NCI-H1092 (cell line): ENCODE measurements at places on chromosomes 5 and 9.

GRCh38 chr5:150139334-150139733 lies 16.3 kb downstream of the PDGFRB start:
- no peak for DNase-seq

- no peak for DNase-seq
These were observed 79.9 kb downstream of the OLFM1 start for GRCh38 chr9:135167356-135167755.

DNA sequence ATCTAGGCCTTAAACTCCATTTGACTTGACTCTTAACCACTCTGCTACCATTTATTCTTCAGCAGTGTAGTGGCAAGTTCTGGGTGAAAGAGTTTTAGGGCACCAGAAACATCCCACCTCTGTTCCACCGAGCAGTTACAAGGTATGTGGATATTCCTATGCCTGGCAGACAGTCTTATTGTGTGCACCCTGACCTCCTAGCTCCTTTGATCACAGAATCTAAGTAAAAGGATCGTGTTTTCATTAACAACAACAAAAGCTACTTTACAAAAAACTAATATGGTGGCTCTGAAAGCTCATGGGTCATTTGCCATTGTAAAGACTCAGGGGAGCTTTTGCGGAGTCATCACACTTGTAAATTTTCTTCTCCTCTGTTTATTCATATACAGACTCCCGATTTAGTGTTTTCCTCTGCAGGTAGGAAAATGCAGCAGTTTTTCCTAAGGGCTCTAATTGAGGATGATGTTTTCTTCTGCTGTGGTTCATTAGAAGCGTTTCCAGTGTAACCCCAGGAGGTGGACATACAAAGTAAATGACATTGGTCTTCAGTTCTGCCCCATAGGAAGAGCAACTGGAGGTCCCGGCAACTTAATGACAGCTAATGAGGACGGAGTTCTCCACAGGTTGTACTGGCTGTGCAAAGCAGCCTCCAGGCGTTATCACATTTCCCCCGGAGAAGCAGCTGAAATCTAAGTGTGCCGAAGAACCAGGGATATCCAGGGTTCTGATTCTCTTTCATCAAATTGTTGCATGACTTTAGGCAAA lies 78.2 kb downstream of the ATP10B start:
- DNase-seq: no peak

- no peak for DNase-seq
These were observed 89.2 kb upstream of the PRLR start for GRCh38 chr5:35319333-35320002.

- no peak for DNase-seq
These were observed 43.9 kb upstream of the ORM1 start for GRCh38 chr9:114278881-114279570.

GRCh38 chr5:80483636-80484232 lies 4.2 kb upstream of the FAM151B start:
- no peak for DNase-seq

GRCh38 chr5:101326766-101327165 lies 423.7 kb upstream of the ST8SIA4 start:
- DNase-seq: no peak

DNA sequence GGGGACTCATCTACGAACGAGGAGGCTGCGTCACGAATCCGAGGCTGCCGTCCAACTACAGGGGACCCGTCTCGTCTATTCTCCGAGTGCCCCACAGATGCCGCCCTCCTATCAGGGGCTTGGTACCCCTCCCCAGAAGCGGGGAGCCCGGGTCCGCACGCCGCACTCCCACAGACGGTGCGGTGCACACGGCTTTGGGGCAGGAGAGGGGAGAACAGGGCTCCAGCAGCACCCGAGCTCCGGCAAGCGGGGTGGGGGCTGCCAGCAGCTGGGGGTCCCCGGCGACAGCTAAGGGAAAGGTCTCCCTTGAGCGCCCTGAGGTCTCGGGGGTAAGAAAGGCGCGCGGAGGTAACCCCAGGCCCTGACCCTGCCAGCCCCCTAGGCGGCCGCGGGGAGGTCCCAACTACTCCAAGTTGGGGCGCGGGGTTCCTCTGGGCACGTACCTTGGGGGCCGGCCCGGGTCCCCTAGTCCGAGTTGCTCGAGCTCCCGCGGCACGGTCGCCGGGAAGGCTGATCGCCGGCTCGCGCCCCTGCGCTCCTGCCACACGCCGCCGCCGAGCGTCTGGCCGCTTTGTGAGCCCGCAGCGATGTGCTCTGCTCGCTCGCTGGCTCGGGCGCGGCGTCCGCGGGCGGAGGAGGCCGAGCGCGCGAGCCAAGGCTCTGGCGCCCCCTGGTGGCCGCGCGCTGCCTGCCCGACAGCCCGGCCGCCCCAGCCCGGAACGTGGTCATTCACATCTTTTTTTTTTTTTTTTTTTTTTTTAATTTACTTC lies at the start of gene SPOCK1:
Gene SPOCK1, minus strand, starts transcription at position 591 of the 770 bp plus-strand sequence.
- DNase-seq: peak; percentile 51

DNA sequence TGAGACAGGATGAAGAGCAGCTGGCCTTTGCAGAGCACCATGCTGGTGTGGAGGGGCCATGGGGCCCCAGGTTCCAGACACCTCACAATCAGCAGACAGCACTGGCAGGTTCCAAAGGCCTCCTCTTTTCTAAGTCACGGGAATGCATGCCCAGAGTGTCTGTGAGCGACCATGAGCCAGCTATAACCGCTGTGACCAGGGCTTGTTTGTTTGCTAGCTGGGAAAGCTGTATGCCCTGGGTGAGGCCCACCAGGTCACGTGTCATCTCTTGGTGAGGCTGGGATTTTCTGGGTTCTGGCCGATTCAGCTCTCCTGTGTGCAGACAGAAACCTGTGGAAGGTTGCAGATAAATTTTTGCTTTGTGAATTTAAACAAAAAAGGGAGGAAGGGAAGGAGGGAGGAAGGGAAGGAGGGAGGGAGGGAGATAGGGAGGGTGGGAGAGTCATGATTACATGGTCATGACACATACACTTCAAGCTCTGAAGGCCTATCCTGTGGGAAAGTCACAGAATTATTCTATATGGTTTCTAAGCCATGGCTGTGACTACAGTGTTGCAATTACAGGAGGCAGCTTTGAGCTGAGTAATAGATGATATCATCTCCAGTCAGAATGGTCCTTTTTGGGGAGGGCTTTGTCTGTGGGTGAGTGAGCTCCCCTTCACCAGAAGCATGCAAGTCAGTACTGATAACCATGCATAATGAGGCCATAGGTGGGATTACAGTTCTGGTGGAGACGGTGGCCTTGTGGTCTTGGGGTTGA lies 37.2 kb downstream of the PAPPA start:
- DNase-seq: no peak

GRCh38 chr9:124256517-124257069 lies 1.2 kb upstream of the NEK6 start:
- no peak for DNase-seq

DNA sequence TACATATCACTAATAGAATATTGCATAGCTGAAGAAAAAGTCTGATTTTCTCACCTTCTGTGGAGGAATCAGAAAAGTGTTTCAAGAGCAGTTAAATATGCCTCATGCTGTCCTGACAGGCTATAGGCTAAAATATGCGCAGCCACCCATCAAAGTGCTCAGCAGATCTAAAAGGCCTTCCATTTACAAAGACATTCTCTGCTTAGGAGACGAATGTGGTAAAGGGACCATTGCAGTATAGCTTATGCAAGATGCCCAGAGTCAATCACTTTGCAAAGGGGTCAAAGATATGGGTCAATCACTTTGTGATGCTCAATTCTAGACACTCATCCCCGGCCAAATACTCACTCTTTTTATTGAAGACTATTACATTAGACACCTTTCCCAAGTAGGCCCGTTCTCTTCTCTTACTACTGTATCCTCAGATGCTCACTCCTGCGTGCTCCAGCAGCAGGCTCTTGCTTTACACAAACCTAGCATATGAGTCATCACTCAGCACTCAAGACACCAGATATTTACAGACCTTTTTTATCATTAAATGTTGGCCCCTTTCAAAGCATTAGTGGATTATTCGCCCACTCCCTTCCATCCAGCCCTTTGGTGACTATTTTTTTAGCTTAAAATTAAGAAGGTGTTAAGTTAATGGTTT lies 568.2 kb upstream of the CDH18 start:
- no peak for DNase-seq

DNA sequence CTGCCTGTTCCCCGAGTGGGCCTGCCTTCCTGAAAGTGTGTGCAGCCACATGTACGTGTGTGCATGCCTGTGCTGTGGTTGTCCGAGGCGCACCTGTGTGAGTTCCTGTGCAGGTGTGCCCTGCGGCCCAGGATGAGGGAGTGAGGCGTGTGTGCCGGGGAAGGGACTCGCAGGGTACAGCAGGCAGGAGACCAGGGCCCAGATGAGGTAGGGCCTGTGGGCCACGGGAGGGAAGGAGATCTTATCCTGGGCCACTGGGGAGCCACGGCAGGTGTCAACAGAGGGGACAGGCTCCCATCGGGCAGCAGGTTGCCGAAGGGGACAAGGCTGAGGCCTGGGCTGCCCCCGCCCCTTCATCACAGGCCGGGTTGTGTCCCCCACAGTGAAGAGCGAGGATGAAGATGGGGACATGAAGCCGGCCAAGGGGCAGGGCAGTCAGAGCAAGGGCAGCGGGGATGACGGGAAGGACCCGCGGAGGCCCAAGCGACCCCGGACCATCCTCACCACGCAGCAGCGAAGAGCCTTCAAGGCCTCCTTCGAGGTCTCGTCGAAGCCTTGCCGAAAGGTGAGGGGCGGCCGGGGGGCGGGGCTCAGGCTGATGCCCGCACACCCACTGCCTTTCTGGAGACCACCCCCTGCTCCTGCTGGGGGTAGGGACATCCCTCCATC lies 79.2 kb downstream of the LMX1B start:
- DNase-seq: no peak
